ENCODE measurements at places on chromosomes 12 and 14.

- DNase-seq, result no peak
These were observed 404.8 kb downstream of the ATP23 start for GRCh38 chr12:58346032-58346632.

DNA sequence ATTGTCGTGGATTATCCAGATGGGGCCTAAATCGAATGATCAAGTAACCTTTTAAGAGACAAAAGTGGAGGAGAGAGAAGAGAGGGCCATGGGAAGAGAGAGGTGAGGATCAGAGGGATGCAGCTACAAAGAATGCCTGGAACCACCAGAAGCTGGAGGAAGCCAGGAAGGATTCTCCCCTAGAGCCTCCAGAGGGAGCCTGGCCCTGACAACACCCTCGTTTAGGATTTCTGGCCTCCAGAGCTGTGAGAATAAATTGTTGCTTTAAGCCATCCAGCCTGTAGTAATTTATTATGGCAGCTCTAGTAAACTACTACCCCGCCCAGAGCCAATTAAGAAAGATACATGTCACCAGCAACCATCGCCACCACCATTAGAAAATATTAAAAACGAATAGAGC lies 46.2 kb upstream of the GSC start:
- DNase-seq, result no peak

DNA sequence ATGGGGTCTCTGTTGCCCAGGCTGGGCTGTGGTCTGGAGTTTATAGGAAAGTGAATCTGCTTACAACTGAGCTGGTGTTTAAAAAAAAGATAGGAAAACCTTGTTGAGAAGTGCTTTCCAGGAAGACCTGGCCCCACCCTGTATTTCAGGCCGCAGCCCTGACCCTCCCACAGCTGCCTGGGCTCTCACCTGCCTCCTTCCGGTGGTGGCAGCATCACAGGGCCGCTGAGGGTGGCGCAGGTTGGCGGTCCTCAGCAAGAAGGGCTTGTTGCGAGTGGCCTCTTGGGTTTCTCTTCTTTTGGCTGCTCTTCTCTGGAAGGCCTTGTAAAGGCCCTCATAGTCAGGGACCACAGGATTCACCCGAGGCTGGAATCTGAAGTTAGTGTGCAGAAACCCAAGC lies 7.7 kb downstream of the FAM161B start:
- DNase-seq, result no peak

DNA sequence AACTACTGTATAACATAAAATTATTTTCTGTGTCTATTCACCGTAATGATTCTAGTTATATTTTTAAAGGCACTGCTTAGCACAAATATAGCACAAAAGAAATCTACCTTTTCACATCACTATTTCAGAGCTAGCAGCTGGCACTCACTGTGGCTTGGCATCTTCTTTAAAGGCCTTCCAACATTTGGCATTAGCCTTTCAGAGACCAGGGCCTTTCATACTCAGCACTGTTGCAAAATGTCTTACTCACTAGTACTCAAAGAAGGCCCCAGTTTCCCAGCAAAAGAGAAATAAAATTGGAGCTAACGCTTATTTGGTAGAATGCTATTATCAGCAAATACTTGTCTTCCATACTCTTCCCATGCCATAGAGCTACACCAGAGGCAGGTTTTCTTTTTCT lies 238.4 kb downstream of the MED13L start:
- DNase-seq, result no peak

DNA sequence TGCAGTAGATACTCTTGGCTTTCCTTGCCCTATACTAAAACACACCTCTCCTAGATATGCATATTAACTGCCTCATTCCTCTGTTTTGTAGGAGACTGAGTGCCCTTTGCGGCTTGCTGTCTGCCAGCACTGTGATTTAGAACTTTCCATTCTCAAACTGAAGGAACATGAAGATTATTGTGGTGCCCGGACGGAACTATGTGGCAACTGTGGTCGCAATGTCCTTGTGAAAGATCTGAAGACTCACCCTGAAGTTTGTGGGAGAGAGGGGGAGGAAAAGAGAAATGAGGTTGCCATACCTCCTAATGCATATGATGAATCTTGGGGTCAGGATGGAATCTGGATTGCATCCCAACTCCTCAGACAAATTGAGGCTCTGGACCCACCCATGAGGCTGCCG lies 15.4 kb downstream of the TRAFD1 start:
- no peak for DNase-seq

DNA sequence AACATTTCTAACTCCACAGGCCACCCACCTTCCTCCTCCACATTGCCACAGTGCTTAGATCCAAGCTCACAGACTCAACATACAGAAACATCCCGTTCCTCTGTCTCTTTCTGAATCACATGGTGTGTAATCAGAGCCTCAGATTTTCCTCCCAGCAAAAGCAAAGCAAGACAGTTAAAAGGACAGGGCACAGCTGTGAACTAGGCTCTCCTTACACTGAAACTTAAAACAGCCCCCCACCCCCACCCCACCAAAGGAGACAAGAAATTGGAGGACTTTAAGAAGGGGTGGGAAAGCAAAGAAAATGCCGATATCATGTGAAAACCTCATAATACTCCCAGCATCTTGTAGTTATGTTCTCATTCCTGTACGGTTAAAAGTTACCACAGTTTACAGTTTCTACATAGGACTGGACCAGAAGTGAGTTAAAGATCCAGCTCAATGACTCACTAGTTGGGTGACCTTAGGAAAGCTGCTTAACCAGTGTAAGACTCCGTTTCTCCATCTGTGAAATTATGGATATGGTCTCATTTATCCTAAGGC lies 4.8 kb downstream of the YBX3 start:
- DNase-seq, result peak; percentile 44

DNA sequence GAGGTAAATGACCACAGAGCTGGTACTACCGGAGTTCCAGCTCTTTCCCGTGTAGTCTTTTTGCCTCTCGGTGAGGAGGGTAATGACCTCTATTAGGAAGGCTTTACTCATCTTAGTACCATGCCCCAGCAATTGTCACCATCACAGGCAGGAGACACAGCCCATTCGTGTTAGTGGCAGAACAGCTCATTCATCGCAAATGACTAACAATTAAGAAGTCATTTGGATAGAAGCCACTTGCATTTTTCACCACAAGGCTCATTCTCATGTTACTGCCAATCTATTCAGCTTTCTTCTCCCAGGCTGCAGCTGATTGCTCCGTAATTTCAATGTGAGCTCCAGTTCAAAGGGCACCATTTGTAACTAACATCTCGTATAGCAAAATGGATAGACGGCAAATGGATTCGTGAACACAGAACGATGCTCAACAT lies 718.8 kb upstream of the TMEM132C start:
- DNase-seq, result peak; percentile 68

DNA sequence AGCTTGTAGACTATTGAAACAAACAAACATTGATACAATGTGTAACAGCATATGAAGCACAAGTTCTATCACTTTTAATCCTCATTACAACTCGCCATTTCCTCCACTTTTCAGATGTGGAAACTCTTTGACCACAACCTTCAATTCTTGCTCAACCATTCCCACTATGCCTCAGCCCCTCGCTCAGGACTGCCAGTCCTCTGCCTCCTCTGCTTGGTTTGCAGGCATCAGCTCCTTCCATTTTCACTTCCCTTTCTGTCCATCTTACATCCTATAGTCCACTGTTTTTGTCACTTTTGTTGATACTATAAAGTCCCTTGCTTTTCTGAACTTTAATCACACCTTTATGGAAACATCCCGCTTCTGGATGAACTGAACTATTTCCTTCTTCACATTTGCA lies 28.2 kb upstream of the CD27 start:
- no peak for DNase-seq

GRCh38 chr14:85182282-85182681 lies 347.7 kb upstream of the FLRT2 start:
- no peak for DNase-seq

DNA sequence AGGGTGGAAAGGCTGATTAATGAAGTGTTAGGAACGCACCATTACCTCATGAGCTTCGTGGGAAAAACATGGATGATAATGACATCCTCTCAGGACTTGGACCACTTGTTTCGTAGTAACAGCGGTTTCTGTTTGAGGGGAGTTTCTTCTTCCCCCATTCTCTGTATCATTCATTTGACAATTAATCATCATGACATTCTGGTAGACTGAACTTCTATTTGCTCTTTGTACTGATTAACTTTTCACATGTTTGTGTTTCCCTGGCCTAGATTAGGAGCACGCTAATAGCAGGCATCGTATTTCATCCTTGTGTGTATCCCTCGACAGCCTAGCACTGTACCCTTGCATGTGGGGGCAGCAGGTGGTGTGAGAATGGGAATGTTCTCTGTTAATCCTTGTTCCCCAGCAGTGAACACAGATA lies 8.0 kb downstream of the LRRC74A start:
- no peak for DNase-seq

DNA sequence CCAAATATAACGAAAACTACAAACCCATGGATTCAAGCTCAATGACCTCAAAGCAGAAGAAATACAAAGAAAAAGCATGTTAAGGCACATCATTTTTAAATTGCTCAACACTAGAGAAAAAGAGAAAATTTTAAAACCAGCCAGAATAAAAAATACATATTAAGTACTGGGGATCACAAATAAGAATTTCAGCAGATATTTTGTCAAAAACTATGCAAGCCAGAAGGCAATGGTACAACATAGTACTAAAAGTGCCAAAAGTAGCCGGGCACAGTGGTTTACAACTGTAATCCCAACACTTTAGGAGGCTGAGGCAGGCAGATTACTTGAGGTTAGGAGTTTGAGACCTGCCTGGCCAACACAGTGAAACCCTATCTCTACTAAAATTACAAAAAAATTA lies 10.2 kb downstream of the SGPP1 start:
- DNase-seq, result no peak

DNA sequence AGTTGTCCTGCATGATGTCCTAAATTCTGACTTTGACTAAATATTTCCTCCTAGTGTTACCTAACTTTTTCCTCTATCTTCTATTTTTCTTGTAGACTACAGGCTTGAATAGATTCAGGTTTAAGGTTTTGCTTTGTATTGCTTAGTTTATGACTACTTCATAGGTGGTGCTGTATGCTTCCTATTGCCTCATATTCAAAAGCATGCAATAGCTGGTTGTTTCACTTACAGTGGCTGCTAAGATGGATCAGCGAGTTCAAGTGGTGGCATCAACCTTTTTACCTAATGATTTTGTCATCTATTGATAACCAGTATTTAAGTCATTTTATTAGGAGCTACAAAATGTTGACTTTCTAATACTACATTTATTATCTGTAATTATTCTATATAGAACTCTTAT lies 36.3 kb upstream of the BICD1 start:
- DNase-seq, result no peak

DNA sequence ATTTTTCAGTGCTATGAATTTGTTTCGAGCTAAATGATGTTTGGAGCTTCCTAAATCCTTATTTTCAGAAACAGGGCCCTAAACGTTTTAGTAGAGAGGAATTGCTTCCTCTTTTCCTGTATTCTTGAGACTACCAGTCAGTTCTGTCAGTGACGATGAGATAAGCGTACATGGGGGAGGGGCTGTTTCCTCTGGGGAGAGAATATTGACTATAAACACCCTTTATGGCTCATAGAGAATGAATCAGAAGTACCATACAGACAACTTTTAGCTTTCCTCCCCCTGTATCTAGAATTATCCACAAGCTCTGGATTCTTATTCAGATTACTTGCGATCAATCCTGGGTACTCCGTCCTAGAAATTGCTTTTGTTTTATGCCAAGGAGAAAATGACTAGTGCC lies 5.1 kb downstream of the TBK1 start:
- no peak for DNase-seq

GRCh38 chr12:97272471-97272870 lies 190.1 kb upstream of the RMST start:
- DNase-seq, result no peak

GRCh38 chr14:101709962-101710931 lies 51.3 kb upstream of the PPP2R5C start:
- no peak for DNase-seq

DNA sequence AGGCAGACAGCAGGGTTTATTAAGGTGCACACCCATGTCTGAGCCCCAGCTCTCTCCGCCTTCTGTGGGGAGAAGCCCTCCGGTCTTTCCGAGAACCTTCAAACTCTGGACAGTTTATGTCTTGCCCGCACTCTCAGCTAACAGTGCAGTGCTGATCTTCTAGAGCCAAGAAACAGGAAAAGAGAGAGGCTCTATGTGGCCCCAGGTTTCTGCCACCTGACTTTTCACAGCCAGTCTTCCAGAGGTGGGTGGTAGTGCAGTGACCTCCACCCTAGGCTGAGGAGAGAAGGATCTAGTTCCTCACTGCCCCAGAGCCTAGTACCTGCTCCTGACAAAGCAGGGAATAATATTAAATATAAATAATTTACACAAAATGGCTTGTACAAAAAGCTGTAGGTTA lies 4.0 kb upstream of the SLC22A17 start:
- no peak for DNase-seq

DNA sequence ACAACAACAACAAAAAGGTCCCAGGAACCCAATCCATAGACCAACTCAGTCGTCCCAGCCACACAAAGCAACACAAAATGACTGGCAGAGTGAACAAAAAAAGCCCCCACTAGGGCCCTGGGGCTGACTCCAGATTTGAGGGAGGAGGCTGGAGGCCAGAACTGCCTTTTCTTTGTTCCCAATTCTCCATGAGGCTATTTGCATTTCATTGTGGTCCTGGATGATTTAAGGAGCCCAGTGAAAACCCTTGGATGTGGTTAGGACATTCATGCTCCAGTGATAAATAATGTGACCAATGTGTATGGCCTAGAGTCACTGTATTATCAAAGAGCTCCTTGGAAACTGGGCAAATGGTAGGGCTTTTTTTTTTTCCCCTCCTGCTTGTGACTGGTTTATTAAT lies 192.9 kb downstream of the NUAK1 start:
- DNase-seq, result no peak

DNA sequence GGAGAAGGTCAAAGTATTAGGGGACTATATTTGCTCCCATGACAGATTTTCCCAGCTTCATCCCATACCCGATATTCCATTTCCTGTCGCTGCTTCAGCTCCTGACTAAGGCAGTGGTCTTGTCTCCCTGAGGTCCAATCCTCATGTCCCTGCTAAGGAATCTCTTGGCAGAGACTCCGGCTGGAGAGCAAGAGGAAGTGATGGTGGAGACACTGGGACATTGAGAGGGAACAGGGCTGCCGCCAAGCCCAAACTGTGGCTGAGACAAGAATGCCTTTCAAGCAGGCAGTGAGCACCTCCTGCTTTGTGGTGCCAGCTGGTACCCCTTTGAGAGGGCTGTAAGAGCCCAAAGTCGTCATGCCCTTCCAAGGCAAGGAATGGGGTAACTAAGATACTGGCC lies 5.5 kb downstream of the SP7 start:
- DNase-seq, result no peak
